Activated CD4-positive, alpha-beta T cell treated with anti-CD3 and anti-CD28 coated beads, Interleukin-2, amount 50 U/mL, for 24 hours (primary cell): ENCODE measurements at places on chromosomes 7 and 10.

- no peak for DNase-seq
Observed at GRCh38 chr7:151895008-151895630, 18.2 kb upstream of the PRKAG2 start.

DNA sequence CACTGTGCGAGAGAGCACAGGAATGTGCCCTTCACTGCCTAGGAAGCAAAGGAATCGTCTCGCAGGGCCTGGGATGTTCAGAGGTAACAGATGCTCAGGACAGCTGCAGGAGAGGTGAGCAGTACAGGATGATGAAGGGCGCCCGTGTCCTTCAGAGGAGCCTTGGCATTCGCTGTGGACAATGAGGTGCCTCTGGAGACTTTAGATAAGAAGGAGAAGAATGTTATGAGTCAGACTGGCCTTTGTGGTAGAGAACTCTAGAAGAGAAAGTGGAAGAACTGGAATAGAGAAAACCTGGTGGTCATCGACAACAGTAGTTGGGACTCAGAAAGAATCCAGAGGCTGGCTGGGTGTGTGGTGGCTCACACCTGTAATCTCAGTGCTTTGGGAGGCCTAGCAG lies 64.4 kb upstream of the LEP start:
- DNase-seq, result no peak

- DNase-seq, result no peak
Observed at GRCh38 chr10:5788969-5789368, 24.3 kb downstream of the GDI2 start.

DNA sequence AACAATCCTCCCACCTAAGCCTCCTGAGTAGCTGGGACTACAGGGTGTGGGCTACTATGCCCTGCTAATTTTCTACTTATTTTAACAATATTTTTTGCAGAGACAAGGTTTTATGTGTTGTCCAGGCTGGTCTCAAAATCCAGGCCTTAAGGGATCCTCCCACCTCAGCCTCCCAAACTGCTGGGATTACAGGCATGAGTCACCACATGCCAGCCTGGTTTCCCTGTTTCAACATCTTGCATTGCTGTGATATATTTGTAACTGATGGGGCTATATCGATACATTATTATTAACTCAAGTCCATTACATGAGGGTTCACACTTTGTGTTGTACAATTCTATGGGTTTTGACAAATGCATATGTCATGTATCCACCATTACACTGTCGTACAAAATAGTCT lies 41.9 kb upstream of the OGDHL start:
- no peak for DNase-seq

GRCh38 chr7:126041472-126041871 lies 1111.8 kb upstream of the POT1 start:
- no peak for DNase-seq

DNA sequence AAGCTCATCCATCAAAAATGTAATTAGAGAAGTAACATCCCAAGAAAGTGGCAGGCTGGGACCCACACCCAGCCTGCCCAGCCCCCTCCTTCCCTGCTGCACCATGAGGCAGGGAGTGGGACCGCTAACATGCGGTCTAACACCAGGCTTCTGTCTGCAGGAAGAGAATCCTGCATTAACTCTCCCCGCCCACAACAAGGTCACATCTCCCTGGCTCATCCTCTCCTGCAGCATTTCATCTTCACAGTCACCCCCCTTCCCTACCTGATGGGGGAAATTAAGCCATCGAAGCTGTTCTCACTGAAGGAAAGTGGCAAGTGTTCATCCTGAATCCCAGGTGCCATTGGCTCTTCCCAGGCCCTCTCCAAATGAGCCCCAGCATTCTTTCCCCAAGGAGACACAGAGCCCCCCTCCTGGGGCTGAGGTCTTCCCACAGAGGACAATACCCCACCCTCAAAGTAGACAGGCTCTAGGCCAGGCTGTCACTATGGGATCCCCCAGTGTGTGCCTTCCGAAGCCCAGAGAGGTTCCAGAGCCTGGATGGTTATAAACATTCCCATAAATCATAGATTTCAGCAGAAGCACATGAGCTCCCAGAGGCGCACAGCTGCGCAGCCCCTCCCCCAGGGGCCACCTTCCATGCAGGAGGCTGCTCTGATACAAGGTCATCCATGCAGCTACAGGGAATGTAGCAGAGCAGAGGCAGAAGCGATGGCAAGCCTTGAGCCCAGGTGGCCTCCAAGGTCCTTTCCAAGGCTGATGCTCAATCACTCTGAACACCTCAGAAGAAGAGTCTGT lies 148.0 kb downstream of the OAT start:
- DNase-seq, result no peak

GRCh38 chr7:464454-465401 lies 54.9 kb downstream of the PDGFA start:
- no peak for DNase-seq

DNA sequence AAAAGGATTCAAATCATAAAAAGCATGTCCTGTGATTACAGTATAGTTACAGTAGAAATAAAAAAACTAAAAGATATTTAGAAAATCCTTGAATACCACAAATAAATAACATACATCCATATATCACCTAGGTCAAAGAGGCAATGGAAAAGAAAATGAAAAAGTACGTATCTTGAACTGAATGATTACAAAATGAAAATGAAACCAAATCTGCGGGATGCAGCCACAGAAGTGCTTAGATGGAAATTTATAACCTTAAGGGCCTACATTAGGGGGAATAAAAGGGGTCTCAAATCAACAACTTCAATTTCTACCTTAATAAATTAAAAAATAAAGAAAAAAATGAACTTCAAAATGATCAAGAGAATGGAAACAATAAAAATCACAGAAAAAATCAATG lies 879.0 kb upstream of the CELF2 start:
- DNase-seq, result no peak

DNA sequence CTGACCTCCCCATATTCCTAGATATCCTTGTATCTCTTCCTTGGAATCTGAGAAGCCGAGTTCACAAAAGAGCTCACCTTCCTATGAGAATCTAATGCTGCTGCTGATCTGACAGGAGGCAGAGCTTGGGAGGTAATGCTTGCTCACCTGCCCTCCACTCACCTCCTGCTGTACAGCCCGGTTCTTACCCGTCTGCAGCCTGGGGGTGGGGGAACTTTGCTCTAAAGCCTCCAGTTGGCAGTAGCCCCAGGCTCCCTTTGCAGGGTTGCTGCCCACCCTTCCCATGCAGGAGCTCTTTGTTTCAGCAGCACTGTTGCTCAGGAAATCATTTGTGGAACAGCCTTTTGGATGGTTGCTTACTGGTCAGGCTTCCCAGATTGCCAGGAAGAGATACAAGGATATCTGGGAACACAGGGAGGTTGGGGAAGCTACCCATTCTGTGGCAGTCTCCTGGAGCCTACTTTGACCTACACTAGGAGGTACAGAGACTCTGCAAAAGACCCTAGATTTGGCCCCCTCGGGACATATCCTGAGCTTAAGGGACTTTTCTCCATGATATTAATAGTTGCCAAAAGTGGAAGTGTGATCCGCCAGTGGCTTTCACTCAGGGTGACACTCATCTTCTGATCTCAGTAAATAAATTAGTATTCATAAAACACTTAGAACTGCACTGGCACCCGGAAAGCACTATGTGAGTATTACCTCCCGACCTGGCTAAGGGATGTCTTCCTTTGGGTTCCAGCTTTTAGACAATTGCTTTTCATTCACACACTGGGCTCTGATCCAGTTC lies 363.7 kb upstream of the PODXL start:
- DNase-seq, result no peak

DNA sequence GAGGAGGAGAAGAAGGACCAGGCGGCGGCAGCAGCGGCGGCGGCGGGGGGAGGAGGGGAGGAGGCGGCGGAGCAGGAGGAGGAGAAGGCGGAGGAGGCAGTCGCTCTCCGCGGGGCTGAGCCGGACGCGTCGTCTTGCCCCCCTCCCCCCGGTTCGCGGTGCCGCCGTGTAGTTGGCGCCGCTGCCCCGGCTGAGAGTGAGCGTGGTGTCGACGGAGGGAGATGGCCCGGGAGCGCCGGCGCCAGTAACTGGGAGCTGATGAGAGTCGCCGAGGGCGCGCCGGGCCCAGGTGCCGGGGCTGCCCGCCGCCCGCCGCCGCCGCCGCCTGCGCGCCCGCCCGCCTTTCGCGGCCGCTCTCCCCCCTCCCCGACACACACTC lies 257 bp downstream of the WAC start:
- no peak for DNase-seq

DNA sequence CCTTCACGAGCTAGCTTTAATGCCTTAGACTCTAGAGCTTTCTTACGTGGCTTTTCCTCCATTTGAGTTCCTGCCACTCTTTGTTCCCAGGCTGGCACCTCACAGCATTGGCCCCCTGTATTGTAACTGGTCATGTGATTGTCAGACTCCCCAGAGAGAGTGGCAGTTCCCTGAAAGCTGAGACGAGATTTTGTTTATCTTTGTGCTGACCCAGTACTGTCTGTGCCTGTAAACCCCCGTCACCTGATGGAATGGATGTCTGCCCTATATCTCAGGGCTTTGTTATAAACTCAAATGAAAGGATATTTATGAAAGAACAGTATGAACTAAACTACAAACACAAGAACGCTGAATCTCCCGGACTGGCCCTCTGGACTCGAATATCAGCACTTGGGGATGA lies 13.0 kb downstream of the NOBOX start:
- no peak for DNase-seq

DNA sequence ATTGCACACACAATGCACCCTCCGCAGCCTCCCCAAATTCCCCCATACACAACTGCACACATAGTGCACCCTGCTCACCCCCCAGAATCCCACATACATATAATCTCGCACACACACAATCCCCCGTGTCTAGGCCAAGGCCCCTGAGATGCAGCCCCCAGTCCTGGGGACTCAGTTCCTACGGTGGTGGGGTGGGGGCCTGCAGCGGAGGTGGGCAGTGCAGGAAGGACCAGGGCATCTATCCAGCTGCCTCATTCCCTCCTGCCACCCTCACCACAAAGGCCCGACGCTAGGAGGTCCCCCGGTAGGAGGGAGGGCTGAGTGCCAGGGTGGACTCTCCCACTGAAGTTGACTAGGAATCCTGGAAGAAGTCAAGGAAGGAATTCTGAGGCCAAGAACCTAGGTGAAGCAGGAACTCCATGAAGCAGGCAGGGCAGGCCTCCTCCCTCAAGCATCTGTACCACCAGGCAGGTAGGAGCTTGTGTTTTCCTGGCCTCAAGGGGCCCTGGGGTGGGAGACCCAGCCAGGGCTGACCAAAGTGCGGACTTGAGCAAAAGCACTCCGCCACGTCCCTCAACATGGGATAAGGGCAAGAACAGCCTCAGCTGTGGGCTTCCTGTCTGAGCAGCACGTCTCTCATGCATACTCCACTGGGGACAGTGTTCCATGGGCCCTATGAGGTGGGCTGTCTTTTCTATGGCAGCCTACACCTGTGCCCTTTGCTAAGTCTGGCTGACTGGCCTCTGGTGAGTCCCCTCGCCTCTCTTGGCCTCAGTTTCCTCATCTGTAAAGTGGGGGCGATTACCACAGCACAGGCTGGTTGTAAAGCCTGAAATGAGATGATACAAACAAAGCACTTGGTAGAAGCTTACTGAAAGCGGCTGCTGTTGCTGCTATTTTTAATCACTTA lies 145.7 kb downstream of the MAPK8 start:
- DNase-seq, result no peak

GRCh38 chr7:159032753-159033472 lies 111.8 kb downstream of the VIPR2 start:
- DNase-seq, result no peak

GRCh38 chr10:117921421-117921820 lies 125.3 kb downstream of the RAB11FIP2 start:
- DNase-seq, result no peak

- DNase-seq, result no peak
Observed at GRCh38 chr10:131819241-131820072, 81.4 kb upstream of the PPP2R2D start.

GRCh38 chr7:3092468-3092867 lies 48.8 kb upstream of the CARD11 start:
- DNase-seq, result peak; percentile 26

GRCh38 chr7:42982604-42983115 lies 50.5 kb downstream of the MRPL32 start:
- DNase-seq, result no peak
